ENCODE measurements at places on chromosomes 16 and 17. TPM values are rescaled to one million over a fixed set of nuclear protein-coding genes. Genes with fewer than 3 reads are reported as not detected.
A peak's percentile ranks its signal among the peaks of the same experiment; 100 is the strongest.

IRF8 gene
- 198 TPM for total RNA-seq

KRT20 gene
- total RNA-seq: not detected

PRSS53 gene
- 5.1 TPM for total RNA-seq

TANGO6 gene
- total RNA-seq: 26.6 TPM

CCL16 gene
- not detected for total RNA-seq

CYB561 gene
- 7.9 TPM for total RNA-seq

GNGT2 gene
- total RNA-seq: 19.6 TPM

GGT6 gene
- not detected for total RNA-seq

ATP2C2 gene
- not detected for total RNA-seq

JUP gene
- total RNA-seq: 1.0 TPM

GRCh38 chr16:12587646-12588277, 215.9 kb downstream of the CPPED1 start:
- no peak overlapping the region for H3K27ac ChIP-seq
- H3K4me3 ChIP-seq: no peak overlapping the region
- H3K4me1 ChIP-seq: no peaks in the 10 kb centered on the region
- no peak for DNase-seq
- H3K36me3 ChIP-seq: no peaks in the 10 kb centered on the region
- H3K27me3 ChIP-seq: peaks cover 22% of the 10 kb centered on the region

DNA sequence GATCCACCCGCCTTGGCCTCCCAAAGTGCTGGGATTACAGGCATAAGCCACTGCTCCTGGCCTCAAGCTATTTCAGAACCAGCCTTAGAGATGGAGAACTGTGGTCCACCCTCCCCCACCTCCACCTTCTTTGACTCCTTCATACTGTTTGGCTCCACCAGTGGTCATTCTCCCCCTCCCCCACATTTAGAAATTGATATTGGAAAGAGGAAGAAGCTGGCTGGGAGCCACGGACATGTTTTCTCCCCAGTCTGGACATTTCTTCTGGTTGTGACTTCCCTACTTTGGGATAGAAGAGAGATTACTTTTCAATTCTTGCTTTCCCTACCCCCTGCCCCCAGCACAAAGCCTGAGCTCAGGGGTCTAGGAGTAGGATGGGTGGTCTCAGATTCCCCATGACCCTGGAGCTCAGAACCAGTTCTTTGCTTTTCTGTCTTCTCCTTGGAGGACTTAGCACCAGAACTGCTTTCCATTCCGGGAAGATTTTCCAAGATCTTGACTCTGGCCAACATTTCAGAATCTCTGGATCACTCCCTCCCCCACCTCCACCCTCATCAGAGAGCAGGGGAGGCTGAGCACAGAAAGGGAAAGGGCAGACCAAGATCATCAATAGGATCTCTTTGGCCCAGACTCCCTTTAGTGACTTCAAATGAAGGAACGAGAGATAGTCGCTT, 16.3 kb downstream of the CAVIN1 start:
- H3K4me1 ChIP-seq: peaks cover 5% of the 10 kb centered on the region
- no peak for DNase-seq
- no peaks in the 10 kb centered on the region for H3K36me3 ChIP-seq

GRCh38 chr16:88634141-88634993, 4.0 kb upstream of the IL17C start:
- H3K27me3 ChIP-seq: no peaks in the 10 kb centered on the region
- peaks cover 22% of the 10 kb centered on the region for H3K4me1 ChIP-seq
- DNase-seq: peak; percentile 86
- H3K36me3 ChIP-seq: no peaks in the 10 kb centered on the region

DNA sequence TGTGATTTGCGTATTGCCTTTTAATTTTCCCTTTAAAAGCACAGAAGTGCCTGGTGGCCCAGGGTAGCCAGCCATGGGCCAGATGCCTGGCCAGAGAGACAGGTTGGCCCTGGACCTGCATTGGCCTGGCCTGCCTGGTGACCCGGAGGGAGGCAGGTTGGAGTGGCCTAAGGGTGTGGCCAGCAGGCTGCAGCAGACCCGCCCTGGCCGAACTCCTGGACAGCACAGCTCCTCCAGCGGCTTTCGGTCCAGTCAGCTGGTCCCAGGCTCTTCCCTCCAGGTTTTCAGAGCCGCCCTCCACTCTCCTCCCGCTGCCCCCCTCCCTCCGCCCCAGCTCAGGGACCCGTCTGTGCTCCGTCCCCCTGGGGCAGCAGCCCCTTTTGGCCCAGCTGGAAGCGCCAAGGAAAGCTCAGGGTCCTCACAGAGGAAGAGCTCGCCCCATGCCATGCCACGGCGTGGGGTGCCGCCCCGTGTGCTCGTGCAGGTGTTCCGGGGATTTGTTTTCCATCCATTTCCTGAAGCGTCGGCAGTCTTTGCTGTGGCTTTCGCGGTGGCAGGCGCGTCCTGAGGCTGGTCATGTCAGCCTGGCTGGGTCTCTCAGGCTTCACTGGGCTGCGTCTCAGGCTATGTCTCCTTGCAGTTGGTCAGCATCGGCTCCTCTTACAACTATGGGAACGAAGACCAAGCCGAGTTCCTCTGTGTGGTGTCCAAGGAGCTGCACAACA, 18.1 kb downstream of the PRSS27 start:
- DNase-seq: no peak
- H3K4me1 ChIP-seq: no peaks in the 10 kb centered on the region
- H3K4me3 ChIP-seq: no peak overlapping the region
- no peak overlapping the region for H3K27ac ChIP-seq
- H3K27me3 ChIP-seq: no peaks in the 10 kb centered on the region
- peaks cover 3% of the 10 kb centered on the region for H3K36me3 ChIP-seq

DNA sequence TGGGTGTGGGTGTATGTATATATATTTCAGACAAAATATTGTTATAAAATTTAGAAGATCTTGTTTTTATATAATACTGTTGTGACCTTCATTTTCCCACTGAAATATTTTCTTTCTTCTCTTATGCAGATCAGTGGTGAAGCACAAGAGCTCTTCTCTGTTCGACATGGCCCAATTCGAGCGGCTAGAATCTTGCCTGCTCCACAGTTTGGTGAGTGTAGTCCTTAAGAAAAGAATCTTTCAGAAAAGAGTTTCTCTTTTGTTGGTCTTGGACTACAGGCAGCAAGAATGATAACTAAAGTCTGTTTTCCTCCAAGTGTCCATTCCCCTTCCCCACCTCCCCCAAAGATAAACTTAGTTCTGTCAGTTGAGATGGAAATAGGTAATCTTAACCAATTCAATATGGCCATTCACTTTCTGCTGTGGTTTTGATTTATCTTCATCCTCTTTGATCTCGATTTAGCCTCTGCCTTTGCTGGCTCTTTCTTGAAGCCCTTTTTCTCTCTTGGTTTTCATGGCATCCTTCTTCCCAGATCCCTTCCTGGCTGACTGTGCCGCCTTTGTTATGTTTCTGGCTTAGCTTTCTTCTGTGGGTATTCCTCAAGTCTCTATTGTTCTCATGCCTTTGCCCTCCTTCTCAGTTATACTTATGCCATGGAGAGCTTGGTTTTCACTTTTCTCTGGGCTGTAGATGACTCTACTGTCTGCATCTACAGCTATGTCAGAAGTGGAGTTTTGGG, 69.6 kb downstream of the BCAS3 start:
- no peak for DNase-seq
- no peaks in the 10 kb centered on the region for H3K4me1 ChIP-seq
- H3K27me3 ChIP-seq: no peaks in the 10 kb centered on the region
- H3K27ac ChIP-seq: no peak overlapping the region

DNA sequence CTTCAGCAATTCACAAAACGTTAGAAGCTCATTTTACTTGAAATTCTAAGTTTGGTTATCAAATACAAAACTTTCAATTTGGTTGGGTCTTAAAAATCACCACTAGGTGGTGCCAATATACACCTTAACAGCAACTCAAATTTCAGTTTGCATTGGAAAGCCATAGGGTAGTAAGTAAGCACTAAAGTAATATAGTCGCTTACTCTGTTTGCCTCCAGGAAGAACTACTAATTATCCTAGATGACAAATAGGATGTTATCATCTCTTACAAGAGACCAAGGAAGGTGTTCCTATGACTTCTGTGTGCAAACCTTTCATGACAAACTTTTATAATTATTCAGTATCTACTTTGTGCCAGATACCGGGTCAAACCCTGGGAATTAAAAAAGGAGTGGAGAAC, 93.3 kb downstream of the MYO1D start:
- H3K27me3 ChIP-seq: peaks cover 6% of the 10 kb centered on the region
- no peaks in the 10 kb centered on the region for H3K4me1 ChIP-seq
- no peak for DNase-seq
- no peak overlapping the region for H3K27ac ChIP-seq

DNA sequence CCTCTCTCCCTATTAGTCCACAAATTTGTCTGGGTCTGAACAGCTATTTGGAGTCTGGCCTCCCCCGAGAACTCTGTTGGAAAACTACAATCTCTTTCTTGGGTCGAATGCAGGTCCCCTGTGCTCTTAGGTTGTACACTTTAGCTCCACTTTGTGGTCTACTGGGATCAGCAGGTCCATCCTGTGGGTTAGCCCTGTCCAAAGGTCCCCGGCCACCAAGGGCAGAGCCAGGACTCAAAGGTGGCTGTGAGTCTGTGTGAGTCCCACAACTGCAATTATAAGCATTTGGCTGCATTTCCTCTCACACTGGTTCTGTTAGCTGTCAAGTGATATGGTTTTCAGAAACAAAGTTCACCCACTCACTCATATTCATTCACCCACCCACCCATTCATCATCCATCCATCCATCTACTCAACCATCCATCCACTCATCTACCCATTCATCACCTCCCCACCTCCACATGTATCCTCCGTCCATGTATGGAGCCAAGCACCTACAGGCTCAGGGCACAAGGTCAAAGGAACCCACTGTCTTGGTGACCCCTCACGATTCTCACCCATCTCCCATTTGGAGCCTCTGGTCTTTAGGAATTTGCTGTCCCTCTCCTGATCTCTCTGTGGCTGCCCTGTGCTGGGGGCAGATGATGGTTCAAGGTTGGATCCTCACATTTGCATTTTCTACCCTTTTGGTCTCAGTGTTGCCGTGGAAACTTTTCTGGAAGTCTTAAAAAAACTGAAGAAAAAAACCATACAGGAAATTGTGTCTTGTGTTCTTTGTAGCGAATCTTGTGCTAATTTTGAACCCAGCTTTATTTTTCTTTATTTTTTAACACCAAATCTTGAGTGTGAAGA, 45.8 kb downstream of the IRF8 start:
- DNase-seq: no peak
- peaks cover 12% of the 10 kb centered on the region for H3K27me3 ChIP-seq
- H3K4me1 ChIP-seq: peaks cover 63% of the 10 kb centered on the region
- H3K27ac ChIP-seq: peak overlapping the region; percentile 31

DNA sequence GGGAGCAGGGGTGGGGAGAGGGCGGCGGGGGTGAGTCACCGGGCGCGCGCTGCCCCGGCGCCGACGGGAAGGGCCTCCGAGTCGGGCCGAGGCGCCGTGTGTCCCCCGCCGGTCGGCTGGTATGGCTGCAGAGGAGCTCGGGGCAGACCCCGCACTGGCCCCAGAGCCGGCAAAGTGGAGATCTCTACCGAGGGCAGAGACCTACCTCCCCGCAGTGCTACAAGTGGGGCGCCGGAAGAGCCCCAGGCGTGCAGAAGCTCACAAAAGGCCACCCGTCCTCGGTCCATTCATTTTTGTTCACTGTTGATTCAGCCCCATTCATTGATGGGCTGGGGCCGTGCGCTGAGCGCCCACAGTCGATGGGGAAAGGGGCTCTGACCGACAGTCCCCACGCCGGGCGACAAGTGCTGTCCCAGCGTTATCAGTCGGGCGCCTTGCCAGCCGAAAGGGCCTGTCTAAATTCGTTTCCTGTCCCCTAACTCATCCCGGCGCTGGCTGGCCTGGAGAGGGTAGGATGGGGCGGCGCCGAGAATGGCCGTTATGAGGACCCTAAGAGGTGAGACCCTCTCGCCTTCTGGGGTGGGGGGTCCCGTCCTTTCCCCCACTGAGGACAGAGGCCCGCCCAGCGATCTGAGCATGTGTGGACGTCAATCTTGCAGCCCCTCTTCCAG, 709 bp upstream of the ENO3 start:
- H3K4me3 ChIP-seq: peak overlapping the region; percentile 89
- H3K27me3 ChIP-seq: no peaks in the 10 kb centered on the region
- DNase-seq: no peak
- peak overlapping the region; percentile 96 for H3K27ac ChIP-seq
- H3K4me1 ChIP-seq: peaks cover 36% of the 10 kb centered on the region

GRCh38 chr16:62205459-62205858, 169.2 kb upstream of the CDH8 start:
- H3K4me3 ChIP-seq: no peak overlapping the region
- H3K27me3 ChIP-seq: no peaks in the 10 kb centered on the region
- peaks cover 10% of the 10 kb centered on the region for H3K36me3 ChIP-seq
- no peak for DNase-seq
- H3K27ac ChIP-seq: no peak overlapping the region
- no peaks in the 10 kb centered on the region for H3K4me1 ChIP-seq

DNA sequence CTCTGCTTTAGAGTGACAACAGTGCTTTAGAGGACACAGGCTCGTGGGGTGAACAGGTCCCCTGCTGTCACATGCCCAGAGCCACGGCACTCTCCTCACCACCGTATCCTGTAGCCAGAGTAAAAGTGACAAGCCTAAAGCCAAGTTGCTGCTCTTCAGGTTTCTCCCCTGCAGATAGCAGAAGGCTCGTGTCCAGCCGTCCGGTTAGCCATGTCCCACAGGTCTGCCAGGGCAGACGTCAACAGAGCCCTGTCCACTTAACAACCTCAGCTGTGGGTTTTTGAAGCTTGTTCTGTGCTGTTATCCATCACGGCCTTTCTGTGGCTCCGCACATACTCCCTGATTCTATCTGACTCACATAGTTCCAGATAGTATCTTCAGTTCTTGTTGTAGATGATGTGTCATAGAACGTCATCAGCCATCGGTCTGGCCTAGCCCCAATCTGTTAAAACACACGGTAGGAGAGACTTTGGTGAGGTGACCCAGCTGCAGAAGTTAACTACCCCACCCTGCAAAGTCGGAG, 100.7 kb downstream of the SOCS1 start:
- no peaks in the 10 kb centered on the region for H3K27me3 ChIP-seq
- no peak overlapping the region for H3K4me3 ChIP-seq
- peaks cover 54% of the 10 kb centered on the region for H3K4me1 ChIP-seq
- DNase-seq: no peak
- H3K36me3 ChIP-seq: peaks cover 7% of the 10 kb centered on the region

- DNase-seq: no peak
- peaks cover 5% of the 10 kb centered on the region for H3K36me3 ChIP-seq
- no peak overlapping the region for H3K27ac ChIP-seq
- H3K4me3 ChIP-seq: no peak overlapping the region
Observed at GRCh38 chr17:21217346-21217745, 3.4 kb upstream of the TMEM11 start.

DNA sequence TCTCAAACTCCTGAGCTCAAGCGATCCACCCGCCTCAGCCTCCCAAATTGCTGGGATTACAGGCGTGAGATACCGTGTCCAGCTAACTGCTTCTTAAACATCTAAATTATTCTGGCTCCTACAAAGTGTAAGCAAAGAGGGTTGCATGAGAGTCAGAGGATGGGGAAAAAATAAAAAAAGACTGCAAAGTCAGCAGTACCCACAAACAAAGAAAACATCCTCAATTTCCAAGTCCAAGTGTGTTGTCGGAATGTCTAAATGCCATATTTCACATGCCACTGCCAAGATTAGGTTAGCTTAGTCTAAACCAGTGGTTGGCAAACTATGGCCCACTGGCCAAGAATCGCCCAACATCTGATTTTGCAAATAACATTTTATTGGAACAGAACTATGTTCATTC, 13.0 kb upstream of the PHLPP2 start:
- H3K27ac ChIP-seq: no peak overlapping the region
- H3K4me3 ChIP-seq: no peak overlapping the region
- no peak for DNase-seq
- H3K36me3 ChIP-seq: peaks cover 36% of the 10 kb centered on the region
- no peaks in the 10 kb centered on the region for H3K27me3 ChIP-seq

GRCh38 chr17:74037320-74037719, 166.2 kb upstream of the RPL38 start:
- no peak for DNase-seq
- H3K27ac ChIP-seq: no peak overlapping the region
- peaks cover 15% of the 10 kb centered on the region for H3K27me3 ChIP-seq
- no peaks in the 10 kb centered on the region for H3K4me1 ChIP-seq
- no peaks in the 10 kb centered on the region for H3K36me3 ChIP-seq
